ENCODE measurements at places on chromosomes 3 and 15.

GRCh38 chr15:86382341-86382740 is 302.7 kb downstream of the AGBL1 start:
- no peak for DNase-seq

DNA sequence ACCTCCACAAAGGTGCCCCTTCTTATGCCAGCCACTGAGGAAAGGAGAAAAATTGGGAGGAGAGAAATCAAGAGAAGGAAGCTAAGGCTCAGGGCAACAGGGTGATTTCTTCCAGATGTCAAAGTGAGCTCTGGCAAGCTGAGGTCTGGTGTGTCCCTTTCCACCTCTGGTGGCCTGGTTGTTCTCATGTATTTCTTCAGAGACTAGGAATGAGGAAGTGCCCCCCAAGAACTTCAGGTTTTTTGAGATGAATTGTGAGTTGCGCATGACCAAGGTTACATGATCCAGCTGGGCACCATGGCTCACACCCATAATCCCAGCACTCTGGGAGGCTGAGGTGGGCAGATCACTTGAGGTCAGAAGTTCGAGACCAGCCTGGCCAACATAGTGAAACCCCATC is 5.6 kb downstream of the RAB6B start:
- DNase-seq: no peak

DNA sequence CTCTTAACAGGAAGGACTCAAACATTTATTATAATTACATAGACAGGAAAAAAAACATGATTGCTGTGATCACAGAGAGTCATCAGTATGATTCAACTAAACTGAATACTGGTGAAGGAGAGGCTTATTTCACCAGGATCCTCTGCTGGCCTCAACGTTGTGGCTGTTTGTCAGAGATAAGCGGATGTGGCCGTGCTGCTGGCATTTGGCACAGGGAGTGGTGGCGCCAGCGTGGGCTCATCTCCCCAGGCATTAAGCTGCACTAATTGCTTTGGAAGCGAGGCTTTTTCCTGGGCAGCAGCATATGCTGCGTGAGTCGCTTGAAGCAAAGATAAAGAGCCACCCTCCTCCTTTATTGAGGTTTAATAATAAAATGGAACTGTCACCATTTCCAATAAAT is 306.7 kb downstream of the LRTM1 start:
- DNase-seq: no peak

- no peak for DNase-seq
These were observed 21.5 kb downstream of the PLD1 start for GRCh38 chr3:171788546-171789351.

GRCh38 chr15:67469680-67470079 is 51.3 kb upstream of the C15orf61 start:
- DNase-seq: no peak
